Neural crest cell (in vitro differentiated cells): ENCODE measurements at places on chromosomes 13 and 19. TPM values are rescaled to one million over a fixed set of nuclear protein-coding genes. Genes with fewer than 3 reads are reported as not detected.

The MEX3D gene
- 102 and 103 TPM in 2 replicates for total RNA-seq

The ELSPBP1 gene
- not detected in 2 replicates for total RNA-seq

The PNPLA6 gene
- 72.1 and 74.7 TPM in 2 replicates for total RNA-seq

The AXL gene
- 6.4 and 6.8 TPM in 2 replicates for total RNA-seq
